ENCODE measurements at places on chromosomes 6 and 20. TPM values are rescaled to one million over a fixed set of nuclear protein-coding genes. Genes with fewer than 3 reads are reported as not detected.

Gene GPX5
- total RNA-seq: not detected

Gene HAO1
- not detected for total RNA-seq

Gene TMEM200A
- 1.1 TPM for total RNA-seq

Gene EIF2S2
- total RNA-seq: 52.2 TPM

Gene RAD21L1
- total RNA-seq: not detected

Gene RBM24
- not detected for total RNA-seq

Gene SLC13A3
- not detected for total RNA-seq

Gene SLC35D3
- not detected for total RNA-seq

Gene GRIK2
- not detected for total RNA-seq

Gene CTAGE9
- total RNA-seq: not detected

Gene PAK5
- not detected for total RNA-seq

DNA sequence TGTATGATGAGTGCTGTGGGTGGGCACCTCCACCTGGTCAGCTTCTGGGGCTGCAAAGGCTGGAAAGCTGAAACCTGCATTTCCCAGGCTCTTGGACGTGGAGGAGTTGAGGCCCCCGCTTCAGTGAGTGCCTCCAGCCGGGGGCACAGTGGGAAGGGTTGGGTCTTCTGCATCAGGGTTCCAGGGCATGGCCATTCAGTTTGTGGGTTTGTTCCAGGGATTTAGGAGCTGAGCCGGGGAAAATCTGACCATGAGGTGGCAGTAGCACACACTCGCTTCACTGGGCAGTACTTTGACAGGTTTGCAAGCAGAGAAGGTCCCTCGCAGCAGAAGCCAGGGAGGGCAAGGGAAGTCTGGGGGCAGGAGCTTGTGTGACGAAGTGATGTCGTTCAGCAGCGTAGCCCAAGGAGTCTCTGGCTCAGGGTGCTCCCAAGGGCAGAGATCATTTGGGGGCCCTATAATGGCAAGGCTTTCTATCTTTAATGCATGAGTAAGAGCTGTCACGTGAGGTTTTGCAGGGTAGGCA lies 69.5 kb upstream of the SULF2 start:
- DNase-seq: no peak

GRCh38 chr20:53942973-53943372 lies 127.4 kb downstream of the BCAS1 start:
- DNase-seq: no peak

DNA sequence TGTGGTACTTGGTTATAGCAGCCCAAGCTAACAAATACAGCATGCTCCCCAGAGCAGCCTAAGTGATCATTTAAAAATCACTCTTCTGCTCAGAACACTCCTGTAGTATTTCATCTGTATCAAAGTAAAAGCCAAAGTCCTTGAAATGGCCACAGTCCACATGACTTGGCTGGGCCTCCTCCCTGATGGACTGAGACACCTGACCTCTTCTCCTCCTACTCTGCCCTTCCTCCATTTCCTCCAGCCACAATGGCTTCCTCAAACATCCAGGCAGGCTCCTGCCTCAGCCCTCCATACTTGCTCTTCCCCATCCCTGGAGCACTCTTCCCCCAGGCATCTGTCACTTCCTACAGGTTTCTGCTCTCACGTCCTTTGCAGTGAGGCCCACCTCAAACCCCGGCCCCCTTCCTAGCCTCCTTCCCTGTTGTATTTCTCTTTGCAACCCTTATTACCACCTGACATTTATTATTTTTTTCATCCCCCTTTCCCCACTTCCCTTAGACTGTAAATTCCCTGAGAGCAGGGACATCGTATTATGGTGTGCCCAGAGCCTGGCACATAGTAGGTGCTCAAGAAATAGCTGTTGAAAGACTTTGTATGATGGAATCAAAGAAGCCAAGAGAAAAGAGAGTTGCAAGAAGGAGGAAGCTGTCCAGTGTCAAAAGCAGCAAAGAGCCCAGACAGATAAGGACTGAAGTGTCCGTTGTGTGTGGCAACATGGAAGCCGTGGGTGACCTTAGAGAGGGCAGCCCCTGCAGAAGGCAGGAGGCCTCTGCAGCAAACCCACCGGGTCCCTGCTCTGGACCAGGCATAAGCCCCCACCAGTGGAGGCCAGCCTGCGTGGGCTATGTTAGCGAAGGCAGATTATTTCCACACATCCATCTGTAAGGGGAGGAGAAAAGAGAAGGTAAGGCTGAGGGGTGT lies 87.5 kb downstream of the TRERF1 start:
- DNase-seq: no peak

- no peak for DNase-seq
Measured at GRCh38 chr6:11143394-11144371, 32.2 kb upstream of the ERVFRD-1 start.

DNA sequence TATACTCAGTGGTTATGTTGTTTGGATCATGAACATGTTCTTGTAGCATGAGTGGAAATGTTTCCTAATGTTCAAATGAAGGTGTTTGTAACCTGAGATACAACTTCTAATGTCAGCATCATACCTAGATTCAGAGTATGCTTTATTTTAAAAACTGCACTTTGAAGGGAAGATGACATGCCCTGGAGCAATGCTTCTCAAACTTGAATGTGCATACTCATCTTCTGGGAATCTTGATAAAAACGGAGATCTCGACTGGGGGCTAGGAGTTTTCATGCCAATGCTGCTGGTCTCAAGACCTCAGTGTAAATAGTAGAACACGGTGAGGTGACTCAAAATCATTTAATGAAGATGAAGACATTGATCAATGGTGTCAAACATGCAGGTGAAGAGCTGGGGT lies 440.0 kb upstream of the NOX3 start:
- no peak for DNase-seq

GRCh38 chr6:109678240-109678639 lies 12.8 kb downstream of the AK9 start:
- no peak for DNase-seq

DNA sequence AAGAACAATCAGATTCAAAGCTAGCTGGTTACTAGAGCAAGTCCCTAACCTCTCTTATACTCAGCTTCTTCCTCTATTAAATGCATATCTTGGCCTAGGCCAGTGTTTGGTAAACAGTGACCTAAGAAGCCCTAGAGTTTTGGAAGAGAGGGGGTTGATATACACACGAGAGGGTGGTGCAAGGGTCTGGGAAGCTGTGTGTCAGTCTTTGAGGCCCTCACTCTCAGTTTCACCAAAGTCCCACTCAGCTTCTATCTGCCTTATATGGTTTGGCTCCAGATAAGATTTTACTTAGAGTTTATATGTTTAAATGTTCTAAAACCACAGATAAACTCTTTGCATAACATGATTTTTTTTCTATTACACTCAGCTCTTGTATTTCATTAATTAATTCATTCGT lies 526.1 kb upstream of the BTBD3 start:
- DNase-seq: no peak

GRCh38 chr20:3082306-3082951 lies 2.1 kb downstream of the AVP start:
- peak; percentile 19 for DNase-seq

DNA sequence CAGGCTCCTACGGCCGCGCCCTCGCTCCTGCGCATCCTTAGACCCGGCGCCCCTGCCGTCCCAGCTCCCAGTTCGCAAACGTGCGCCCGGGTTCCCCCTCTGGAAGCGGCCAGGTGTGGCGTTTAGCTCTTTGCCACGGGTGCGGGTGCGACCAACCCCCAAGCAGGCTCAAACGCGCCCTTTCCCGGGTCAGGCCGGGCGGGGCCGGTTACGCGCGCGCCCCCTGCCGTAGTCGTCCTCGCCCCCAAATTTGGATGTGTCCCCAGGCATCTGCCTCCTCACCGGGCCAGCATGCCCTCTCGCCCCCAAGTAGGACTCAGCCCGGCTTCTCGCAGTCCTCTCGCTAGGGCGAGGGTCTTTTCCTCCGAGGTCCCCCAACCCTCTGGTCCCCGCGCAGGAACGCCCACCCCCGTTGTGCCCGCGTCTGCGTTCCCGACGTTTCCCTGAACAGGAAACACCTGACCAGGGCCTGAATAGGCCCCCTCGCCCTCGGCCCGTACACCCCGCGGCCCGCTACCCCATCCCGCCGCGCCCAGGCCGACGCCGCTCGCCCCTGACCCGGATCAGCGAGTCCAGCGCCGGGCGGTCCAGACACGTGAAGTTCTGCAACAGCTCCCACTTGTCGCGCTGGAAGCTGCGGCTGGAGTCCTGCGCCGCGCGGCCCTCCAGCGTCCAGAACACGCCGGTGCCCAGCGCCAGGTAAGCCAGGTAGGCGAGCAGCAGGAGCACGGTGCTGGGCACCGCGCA lies 520 bp downstream of the KCNK17 start:
- no peak for DNase-seq

GRCh38 chr6:131646249-131646670 lies 9.2 kb downstream of the ENPP3 start:
- DNase-seq: no peak

- no peak for DNase-seq
Measured at GRCh38 chr6:111377558-111378120, 105.4 kb downstream of the REV3L start.

DNA sequence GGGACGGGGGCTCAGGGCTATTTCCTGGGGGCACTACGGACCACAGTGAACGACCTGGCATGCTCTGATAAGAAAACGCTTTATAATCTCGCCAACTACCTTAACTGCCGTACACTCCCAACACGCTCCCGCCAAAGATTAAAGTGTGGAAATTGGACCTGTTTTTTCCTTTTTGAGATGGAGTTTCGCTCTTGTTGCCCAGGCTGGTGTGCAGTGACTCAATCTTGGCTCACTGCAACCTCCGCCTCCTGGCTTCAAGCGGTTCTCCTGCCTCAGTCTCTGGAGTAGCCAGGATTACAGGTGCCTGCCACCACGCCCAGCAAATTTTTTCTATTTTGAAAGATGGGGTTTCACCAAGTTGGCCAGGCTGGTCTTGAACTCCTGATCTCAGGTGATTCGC lies 346 bp upstream of the SLC44A4 start:
- no peak for DNase-seq

GRCh38 chr20:5657190-5657875 lies 92.9 kb upstream of the SHLD1 start:
- no peak for DNase-seq

GRCh38 chr20:21100578-21101452 lies 5.3 kb downstream of the LINC00237 start:
- DNase-seq: peak; percentile 25

- DNase-seq: no peak
Measured at GRCh38 chr6:42079941-42080464, 29.7 kb downstream of the TAF8 start.

GRCh38 chr6:26173836-26174145 lies 86.6 kb downstream of the HFE start:
- no peak for DNase-seq

DNA sequence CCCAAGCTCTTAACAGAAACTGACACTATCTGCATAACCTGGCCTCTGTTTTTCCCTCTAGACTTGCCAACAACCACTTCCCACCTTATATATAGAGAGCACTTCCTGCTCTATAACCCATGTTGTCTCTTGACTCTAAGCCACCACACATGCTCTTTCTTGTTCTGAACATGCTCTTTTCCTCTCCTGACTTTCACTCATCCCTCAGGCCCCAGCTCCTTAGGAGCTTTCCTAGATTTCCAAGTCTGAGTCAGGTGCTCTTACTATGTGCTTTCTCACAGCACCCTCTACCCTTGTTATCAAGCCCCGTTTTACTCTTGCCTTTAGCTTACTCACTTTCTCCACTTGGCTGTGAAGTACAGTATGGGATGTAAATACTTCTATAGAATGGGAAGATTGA lies 143.9 kb upstream of the EYA4 start:
- DNase-seq: no peak

DNA sequence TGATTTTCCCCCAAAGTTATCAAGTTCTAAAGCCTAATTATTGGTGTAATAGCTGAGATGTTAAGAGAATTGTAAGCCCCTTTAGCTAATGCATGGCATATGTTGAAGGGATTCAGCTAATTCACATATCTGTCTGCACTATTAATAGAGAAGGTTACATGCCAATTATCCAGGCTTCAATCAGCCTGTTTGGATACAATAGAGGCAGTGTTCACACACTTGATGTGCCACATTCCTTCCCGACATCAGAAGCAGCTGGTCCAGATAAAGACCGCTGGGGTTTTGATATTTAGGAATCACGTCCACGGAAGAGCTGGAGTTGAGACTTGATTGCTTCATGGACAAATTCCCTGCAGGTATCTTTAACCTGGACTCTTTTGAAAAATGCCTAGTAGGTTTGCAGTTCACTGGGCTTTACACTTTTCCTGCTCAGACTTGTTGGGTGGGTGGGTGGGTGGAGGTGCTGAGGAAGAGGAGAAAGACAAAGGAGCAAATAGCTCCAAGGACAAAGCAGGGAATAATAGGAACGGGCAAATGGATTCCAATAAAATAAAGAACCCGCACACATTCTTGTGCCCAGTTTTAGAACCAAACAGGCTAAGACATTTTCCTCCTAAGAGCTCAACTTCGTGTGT lies 142.6 kb upstream of the ZNF217 start:
- no peak for DNase-seq
